ENCODE measurements at places on chromosomes 13 and 19.

- DNase-seq = no peak
These were observed 2.9 kb downstream of the CEACAM21 start for GRCh38 chr19:41578886-41579285.

GRCh38 chr13:66994517-66995202 lies 235.5 kb downstream of the PCDH9 start:
- no peak for DNase-seq

DNA sequence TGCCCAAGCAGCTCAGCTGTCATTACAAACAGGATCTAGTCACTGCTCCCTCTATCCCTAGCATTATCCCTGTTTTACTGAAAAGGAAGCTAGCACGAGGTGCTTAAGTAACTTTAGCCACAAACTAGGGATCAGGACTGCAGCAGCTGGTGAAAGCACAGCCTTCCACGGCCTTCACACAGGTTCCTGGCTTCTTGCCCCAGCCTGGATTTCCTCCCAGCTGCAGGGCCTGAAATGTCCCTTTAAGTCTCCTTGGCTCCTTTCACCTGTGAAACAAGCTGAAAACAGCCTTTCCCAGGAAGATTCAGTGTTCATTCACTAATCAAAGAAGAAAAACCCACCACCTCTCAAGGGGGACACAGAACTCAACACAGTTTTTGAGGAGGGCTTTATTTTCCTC lies 754.5 kb downstream of the DIAPH3 start:
- no peak for DNase-seq

DNA sequence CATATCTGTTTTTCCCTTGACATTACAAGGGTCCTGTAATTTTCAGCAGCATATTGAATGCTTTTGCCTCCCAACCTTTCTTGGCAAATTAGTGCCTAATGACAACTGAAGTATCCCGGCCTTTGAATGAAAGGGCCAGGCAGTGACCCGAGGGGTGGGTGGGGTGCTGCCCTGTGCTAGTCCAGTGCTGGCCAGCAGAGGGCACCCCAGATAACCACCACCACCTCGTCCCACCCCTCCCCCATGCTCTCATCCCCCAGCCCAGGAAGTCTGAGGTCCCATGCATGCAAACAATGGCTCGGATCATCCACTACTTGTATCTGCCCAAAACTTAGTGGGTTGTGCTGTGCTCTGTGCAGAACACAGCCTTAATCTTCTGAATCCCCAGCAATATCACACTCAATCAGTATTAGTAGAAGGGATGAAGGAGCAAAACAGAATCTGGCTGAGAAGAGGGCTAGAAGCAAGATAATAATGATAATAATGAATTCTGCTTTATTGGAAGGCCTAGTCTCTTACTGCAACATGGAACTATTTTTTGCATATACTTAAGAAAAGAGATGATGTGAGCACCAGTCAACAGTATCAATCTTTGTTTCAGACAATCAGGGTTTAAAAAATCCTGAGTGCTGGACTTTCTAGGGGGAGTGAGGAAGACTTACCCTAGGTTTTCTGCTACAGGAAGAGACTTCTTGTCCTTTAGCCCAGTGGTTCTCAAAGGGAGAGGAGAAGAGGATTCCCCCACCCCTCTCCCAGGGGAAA lies 3.8 kb downstream of the ATP12A start:
- peak; percentile 74 for DNase-seq
